ENCODE measurements at places on chromosomes 3 and 15.

DNA sequence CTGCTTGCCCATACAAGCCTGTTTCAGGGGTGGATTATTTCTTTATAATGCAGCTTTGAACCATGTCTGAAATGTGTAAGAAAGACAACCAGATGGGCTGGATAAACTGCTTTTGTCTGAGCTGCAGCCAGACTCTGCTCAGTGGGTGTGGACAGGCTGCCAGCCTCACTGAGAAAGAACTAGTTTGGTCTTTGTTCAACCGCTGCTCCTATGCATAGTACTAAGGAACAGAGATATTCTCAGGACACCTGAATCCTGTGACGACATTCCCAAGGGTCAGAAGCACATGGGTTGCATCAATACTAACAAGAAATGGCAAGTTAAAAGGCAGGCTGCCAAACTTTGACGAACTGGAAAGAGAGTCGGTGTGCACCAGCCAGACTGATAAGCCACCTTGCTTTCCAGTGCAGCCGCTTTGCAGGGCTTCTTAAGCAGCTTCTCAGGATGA lies 57.2 kb downstream of the PLD1 start:
- DNase-seq = no peak

- DNase-seq = no peak
Measured at GRCh38 chr15:73982222-73982962, 9.7 kb downstream of the STOML1 start.

- DNase-seq = no peak
Measured at GRCh38 chr3:195068084-195069080, 202.6 kb downstream of the XXYLT1 start.

GRCh38 chr15:78347586-78348543 lies 7.7 kb downstream of the CRABP1 start:
- DNase-seq = no peak

- peak; percentile 61 for DNase-seq
Measured at GRCh38 chr3:50503504-50504342, at the start of gene CACNA2D2. Gene CACNA2D2 (minus strand): TSS chr3:50503634. CDS start chr3:50503423, 211 bp downstream.

GRCh38 chr3:187694801-187695200 lies 7.6 kb downstream of the RTP2 start:
- DNase-seq = no peak

DNA sequence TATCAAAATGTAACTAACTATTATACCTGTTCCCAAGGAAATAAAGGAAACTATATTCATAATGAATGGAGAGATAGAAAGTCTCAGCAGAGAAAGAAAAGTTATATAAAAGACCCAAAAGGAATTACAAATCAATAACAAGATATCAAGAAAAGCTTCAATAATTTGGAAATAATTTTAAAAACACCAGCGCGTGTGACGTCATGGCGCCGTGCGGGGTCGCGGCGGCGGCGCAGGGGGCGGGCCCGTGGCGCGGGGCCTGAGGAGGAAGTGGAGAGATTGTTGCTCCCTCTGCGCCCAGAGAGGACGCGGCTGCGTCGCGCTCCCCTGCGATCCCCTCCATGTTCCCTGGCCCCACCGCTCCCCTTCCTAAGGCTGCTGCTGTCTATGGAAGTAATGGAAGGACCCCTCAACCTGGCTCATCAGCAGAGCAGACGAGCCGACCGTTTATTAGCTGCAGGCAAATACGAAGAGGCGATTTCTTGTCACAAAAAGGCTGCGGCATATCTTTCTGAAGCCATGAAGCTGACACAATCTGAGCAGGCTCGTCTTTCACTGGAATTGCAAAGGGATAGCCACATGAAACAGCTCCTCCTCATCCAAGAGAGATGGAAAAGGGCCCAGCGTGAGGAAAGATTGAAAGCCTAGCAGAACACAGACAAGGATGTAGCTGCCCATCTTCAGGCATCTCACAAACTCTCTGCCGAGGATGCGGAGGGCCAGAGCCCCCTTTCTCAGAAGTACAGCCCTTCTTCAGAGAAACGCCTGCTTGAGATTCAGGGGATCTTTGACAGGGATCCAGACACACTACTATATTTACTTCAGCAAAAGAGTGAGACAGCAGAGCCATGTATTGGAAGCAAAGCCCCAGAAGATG lies 4.1 kb downstream of the XCR1 start:
- DNase-seq = no peak

- no peak for DNase-seq
Measured at GRCh38 chr15:98560338-98560737, 88.0 kb upstream of the IGF1R start.

- DNase-seq = no peak
Measured at GRCh38 chr15:33068511-33068990, 126.0 kb downstream of the FMN1 start.

GRCh38 chr15:96702589-96702988 lies 372.1 kb downstream of the NR2F2 start:
- DNase-seq = no peak

DNA sequence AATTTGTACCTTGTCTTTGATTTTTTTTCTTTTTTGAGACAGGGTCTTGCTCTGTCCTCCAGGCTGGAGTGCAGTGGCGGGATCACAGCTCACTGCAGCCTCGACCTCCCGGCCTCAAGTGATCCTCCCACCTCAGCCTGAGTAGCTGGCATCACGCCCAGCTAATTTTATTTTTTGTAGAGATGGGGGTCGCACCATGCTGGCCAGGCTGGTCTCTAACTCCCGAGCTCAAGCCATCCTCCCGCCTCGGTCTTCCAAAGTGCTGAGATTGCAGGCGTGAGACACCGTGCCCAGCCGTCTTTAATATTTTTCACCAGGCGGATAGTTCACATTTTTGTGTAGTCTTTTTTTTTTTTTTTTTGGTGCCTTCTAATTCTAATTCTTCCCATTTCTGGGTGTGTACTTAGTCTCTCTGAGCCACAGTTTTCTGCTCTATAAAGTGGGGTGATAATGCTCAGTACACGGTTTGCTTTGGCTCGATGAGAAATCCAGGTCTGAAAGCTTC lies 528 bp upstream of the TATDN2 start:
- DNase-seq = no peak

GRCh38 chr3:162933656-162934055 lies 1437.0 kb downstream of the OTOL1 start:
- DNase-seq = no peak

DNA sequence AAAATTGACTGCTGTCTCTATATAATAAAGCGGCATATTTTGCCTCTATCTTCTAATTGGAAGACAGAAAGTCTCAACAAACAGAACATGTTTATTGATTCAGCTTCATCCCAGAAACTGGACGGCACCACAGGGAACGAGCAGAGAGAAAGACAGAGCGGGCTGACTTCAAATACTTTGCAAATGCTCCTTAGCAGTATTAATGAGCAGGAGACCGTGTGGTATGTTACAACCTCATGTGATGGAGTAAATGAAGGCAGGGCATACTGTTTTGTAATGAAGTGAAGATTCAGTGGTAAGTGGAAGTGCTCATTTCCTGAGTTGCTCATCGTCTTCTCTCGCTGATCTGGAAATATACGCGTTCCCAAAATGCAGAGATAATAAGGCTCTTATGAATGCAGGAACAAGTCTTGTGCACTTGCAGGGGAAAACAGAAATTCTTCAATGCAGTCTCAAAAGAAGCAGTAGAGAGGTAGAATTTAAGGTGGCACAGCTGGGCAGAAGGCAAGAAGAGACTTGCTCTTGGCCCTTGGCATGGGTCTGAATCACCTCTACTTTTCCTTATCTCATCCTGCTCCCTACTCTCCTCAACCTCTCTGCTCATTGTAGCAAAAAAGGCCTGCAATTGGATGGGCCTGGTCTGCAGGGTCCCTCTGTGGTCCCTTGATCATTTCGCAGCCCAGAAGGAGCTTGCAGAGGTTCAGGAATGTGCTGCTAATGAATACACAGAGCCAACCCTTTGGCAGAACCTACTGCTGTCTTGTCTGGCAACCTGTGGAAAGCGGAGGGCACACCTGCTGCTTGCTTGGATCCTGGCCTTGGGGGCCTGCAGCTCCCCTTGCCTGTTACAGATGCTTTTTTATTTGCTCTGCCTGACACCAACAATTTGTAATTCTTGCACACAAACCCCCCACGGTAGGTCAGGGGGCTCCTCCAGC lies 604.9 kb upstream of the CFAP20DC start:
- DNase-seq = no peak

DNA sequence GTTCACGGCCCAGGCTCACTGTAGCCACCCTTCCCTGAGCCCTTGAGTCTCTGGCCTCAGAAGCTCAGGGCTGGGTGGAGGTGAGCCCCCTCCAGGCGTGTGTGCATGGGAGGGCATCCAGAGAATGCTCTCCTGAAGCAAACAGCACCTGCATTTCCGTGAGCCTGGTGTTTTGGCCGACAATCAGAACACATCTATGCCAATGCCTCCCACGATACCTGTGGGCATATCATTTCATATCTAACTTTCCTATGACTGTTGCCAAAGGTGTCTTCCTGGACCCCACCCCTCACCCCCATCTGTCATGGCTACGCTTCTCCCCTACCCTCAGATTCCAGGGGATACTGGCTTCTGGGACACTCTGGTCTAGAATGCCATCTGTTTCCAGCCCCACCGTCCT lies 53.3 kb upstream of the RAB6B start:
- DNase-seq = no peak

- DNase-seq = no peak
Measured at GRCh38 chr3:122977746-122978466, 49.7 kb downstream of the SEMA5B start.

GRCh38 chr3:54326951-54327350 lies 204.6 kb downstream of the CACNA2D3 start:
- no peak for DNase-seq

GRCh38 chr3:55797775-55798174 lies 310.7 kb upstream of the WNT5A start:
- no peak for DNase-seq

GRCh38 chr3:72079369-72079872 lies 294.5 kb upstream of the PROK2 start:
- DNase-seq = no peak

DNA sequence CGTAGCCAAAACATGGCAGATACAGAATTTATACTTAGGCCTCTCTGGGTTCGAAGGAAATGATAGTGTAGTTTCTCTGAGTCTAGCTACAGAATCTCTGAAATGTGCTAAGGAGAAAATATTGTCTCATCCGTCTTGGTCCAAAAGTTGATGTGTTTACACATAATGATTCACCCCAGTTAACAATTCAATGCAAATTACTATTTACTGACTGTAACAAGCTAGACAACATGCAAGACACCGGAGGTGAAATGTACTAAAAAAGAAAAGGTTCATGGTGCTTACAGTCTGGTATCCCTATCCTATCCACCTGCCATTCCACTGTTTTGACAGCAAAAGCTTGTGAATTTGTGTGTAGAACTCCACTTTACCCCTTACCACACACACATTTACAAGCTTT lies 146.8 kb downstream of the SUCLG2 start:
- no peak for DNase-seq

DNA sequence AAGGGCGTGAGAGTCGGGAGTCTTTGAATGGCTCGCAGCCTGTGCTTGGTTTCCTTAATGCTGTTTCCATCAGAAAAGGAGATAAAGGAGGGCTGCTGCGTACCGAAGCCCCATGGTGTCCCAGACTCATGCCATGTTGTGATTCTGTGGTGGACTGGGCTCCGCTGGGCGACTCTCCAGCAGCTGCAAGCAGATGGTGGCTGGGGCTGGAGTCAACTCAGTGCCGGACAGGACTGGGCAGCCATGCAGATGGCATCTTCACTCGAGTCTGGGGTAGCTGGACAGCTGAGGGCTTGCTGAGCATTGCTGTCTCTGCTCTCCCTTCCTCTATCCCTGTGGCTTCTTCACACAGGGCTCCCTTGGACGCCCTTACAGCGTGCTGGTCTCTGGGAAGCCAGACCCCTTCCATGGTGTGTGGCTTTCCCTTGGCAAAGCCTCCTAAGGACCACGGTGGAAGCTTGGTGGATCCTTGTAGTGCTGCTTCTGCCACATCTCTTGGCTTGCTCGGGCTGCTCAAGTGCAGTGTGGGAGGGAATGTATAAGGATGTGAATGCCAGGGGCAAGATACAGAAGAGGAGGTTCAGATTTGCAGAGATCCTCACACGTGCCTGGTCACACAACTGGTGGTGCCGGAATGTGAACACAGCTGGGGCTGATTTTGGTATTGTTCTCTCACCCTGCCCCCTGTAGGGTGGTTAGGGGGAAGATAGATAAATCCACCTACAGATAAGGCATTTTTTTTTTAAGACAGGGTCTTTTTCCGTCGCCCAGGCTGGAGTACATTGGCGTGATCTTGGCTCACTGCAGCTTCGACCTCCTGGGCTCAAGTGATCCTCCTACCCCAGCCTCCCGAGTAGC lies 9.0 kb downstream of the NIPA1 start:
- DNase-seq = no peak

GRCh38 chr3:17508180-17508752 lies 234.2 kb downstream of the TBC1D5 start:
- no peak for DNase-seq

DNA sequence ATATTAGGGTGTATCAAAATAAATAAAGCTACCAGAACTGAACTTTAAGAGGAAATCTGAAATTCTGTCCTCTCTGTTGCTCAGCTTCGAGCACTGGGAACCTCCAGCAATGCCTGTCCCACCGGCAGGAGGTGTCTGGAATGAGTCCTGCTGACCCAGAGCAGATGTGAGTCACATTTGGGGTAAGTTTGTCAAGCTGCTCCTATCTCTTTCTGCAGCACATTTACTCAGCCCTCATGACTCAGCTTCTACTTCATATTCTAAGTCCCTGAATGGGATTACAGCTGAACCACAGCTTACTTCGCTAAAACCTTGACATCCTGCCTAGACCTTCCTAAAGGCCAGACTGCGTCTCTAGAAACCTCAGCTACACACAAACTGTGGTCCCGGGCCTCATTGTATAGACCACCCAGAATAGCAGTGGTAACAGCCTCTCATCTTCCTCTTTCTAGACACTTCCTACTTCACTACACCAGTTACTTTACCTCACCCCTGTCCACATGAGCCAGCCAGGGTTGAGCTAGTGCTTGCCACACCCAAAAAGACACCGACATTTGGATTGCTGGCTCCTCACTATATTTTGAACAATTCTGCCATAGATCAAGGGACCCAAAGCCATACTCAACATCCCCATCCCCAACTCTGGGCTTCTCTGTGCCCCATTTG lies 109.6 kb upstream of the TMCO5A start:
- DNase-seq = no peak

DNA sequence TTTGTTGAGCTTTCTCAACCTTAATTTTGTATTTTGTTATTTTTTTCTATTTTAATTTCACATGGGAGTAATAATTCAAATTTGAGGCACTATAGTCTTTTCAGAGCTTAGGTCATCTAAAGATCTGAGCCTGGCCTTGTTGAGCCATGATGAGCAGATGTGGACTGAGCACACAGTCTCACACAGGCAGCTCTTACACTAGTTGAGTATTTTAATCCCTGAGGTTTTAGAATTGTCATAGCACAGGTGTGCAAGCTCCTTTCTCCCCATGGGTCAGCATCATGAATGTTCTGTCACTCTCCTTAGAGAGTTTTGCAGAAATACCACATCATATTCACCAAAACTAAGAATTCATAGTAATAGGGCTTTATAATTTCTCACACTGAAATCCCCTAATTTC lies 4.9 kb downstream of the ZBTB38 start:
- DNase-seq = no peak

DNA sequence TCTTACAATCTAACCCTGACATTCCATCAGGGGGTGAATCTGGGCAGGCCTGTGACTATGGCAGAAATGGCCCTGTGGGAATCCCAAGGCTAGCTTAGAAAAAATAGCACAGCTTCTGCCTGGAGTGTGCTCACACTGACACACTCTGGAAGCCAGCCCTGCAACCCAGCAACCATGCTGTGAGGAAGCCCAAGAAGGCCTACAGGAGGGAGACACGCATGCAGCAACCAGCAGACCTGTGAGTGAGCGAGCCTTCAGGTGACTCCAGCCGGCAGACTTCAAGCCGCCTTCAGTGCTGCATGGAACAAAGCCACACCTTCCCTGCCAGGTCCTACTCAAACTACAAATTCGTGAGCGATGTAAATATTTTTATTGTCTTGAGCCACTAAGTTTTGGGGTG lies 26.1 kb downstream of the RAB6B start:
- DNase-seq = no peak

GRCh38 chr15:60548101-60548500 lies 69.2 kb upstream of the ICE2 start:
- DNase-seq = no peak
